Naive thymus-derived CD8-positive, alpha-beta T cell (primary cell): ENCODE measurements at places on chromosomes 12 and 14.

GRCh38 chr12:130427381-130427887 is 89.7 kb downstream of the PIWIL1 start:
- DNase-seq = no peak

DNA sequence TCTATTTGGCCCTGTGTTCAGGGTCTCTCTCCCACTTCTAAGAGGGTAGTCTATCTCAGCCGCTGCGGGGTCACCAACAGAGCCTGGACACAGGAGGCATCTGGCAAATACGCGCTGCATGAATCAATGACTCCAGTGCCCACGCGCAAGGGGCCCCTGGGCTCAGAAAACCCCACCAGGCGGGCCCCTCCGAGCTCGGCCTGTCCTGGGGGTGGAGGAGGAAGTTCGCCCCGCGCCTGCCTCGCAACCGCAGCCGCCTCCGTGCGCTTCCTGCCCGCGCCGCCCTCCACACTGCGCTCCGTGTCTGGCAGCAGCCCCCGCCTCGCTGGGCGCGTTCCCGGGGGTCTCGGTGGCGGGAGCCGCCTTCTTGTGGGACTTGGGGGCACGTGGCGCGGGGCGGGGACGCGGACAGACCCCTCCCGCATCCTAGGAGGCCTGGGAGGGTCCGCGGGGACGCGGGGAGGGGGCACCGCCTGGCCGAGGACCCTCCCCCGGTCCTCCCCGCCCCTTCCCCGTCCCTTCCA is 811 bp upstream of the FBRSL1 start:
- DNase-seq = peak; percentile 69

DNA sequence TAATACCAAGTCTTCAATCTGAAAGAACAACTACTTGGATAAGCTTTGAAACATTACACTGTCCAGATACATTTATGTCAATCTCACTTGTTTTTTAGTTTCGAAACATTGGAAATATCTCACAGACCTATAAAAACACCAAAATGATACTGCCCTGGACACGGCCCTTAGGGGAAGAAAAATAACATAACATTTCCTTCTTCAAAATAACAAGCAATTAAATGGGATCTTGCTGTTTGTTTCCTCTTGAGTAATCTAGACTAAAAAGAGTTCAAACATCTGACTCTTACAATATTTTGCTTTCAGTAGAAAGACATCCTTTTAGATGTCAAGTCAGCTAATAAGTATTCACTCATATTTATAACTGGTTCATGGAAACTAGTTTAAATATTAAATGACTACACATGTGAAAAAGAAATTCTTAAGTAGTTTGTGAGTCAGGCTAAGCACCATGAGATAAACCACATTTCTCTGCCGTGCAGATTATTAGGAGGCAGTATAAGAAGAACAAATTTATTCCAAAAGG is 87.5 kb downstream of the EPS8 start:
- DNase-seq = no peak

- no peak for DNase-seq
These were observed 3.0 kb downstream of the GALNT4 start for GRCh38 chr12:89521364-89522223.

DNA sequence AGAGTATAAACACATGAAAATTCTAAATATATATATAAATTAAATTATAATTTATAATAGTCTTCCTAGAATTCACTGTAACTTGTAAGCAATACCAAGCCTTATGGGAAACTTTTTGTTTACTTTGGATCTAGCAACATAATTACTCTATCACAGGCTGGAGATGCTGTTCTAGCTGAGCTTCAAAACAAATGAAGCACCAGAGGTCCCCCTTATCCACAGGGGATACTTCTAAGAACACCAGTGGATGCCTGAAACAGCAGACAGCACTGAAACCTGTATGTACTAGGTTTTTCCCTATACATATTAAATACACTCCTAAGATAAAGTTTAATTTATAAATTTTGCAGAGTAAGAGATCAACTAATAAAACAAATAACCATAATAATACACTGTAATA is 96.6 kb downstream of the CDK17 start:
- no peak for DNase-seq

DNA sequence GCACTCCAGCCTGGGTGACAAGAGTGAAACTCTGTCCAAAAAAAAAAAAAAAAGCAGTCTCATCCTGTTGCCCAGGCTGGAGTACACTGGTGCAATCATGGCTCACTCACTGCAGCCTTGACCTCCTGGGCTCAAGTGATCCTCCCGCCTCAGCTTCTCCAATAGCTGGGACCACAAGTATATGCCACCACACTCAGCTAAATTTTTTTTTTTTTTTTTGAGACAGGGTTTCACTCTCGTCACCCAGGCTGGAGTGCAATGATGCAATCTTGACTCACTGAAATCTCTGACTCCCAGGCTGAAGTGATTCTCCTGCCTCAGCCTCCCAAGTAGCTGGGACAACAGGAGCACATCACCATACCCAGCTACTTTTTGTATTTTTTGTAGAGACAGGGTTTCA is 5.2 kb upstream of the CNPY2 start:
- DNase-seq = no peak

DNA sequence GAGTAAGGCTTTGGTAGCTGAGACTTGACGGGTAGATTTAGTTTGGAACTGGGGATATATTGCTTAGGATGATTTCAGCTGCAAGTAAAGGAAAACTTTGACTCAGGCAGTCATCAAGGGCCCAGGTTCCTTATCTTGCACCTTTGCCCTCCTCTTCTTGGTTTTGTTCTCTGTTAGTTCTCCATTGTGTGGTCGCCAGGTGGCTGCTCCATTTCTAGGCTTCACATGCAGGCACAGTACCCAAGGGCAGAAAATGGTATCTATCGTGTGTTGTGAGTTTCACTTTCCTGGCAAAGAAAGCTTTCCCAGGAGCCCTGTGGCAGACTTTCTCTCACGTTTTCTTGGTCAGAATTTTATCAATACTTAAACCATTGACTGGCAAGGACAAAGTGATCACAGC is 50.8 kb downstream of the VRK1 start:
- no peak for DNase-seq

GRCh38 chr12:130813436-130813835 is 25.6 kb downstream of the STX2 start:
- DNase-seq = no peak

GRCh38 chr12:2449586-2449985 is 345.2 kb upstream of the FKBP4 start:
- no peak for DNase-seq

DNA sequence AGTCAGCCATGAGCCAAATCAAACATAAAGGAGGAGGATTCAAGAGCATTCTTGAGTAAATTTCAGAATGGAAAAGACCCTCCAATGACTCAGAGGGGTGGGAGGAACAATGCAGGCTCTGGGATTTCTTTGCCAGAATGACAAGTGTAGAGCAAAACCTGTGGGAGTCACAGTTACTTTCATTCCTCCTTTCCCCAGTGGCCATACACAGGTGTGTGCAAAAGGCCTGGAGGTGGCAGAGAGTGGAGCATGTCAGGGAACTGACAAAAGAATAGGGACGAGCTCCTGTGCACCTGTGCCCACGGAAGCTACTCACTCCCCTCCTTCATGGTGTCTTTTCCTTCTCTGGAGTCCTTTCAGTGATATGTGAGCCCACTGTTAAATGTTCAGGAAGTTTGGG is 9.4 kb upstream of the CIPC start:
- DNase-seq = no peak

DNA sequence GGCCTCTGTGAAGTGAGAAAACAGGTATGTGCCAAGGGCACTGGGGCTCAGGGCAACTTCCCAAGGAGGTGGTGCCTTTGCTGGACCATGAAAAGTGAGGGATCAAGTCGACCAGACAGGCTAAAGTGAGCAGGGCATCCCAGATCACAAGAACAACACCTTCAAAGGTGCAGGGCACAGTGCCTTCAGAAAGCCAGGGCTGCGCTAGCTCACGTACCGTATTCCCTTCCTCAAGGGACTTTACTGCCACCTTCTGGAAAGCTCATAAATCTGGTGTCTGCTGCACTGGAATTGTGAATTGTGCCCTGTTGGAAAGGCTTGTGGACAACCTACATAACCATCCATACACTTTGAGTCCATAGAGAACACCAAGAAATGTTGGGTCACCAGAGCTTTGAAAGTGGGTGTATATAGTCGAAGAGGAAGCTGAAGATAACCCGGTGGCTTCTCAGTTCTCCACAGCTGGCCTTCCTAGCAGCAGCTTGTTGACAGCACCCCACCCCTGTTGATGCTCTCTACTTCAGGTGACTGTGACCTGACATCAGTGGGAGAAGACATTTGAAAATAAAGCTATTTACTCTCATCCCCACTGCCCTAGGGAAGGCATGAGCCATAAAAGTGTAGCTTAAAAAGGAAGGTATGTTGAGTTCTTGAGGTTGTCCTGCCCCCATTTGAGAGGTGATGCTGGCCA is 24.5 kb downstream of the FIGNL2 start:
- DNase-seq = no peak

DNA sequence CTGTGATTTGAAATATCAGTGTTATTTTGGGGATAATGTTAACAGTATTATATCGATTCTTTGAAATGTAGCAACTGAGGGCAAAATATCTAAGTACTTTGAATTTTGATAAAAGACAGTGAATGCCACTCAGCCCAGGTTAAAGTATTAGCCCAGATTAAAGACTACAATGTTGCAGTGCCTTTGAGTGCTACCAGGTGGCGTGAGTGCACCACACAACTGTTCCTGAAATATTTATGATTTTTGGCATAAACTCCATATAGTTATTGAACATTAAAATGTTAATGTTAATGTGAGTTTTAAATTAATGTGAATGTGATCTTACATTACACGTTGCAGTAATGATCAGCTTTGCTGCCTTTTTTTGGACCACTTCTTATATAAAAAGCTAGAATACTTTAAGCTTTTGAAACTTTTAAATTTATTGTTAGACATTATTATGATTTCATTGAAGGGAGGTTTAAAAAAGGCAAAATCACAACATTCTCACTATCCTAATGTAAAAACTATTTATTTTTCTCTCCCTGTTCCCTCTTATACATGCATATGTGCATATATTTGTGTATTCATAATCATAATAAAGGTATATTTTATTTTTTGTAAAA is 22.5 kb downstream of the MRPS35 start:
- peak; percentile 19 for DNase-seq

DNA sequence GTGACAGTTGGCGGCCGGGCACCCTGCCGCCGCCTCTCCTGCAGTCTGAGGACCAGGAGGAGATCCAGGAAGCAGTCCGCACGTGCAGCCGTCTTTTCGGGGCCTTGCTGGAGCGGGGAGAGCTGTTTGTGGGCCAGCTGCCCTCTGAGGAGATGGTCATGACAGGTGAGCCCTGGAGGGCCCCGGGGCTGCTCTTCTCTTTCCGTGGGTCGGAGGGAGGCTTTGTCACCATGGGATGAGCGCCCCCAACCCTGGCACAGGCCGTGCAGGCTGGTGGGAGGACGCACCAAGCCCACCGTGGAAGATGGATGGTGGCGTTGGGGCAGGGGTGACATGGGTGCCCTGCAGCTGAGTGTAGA is 532 bp downstream of the NOC4L start:
- DNase-seq = no peak

- DNase-seq = no peak
These were observed 502.7 kb downstream of the BCL11B start for GRCh38 chr14:98769326-98769725.

DNA sequence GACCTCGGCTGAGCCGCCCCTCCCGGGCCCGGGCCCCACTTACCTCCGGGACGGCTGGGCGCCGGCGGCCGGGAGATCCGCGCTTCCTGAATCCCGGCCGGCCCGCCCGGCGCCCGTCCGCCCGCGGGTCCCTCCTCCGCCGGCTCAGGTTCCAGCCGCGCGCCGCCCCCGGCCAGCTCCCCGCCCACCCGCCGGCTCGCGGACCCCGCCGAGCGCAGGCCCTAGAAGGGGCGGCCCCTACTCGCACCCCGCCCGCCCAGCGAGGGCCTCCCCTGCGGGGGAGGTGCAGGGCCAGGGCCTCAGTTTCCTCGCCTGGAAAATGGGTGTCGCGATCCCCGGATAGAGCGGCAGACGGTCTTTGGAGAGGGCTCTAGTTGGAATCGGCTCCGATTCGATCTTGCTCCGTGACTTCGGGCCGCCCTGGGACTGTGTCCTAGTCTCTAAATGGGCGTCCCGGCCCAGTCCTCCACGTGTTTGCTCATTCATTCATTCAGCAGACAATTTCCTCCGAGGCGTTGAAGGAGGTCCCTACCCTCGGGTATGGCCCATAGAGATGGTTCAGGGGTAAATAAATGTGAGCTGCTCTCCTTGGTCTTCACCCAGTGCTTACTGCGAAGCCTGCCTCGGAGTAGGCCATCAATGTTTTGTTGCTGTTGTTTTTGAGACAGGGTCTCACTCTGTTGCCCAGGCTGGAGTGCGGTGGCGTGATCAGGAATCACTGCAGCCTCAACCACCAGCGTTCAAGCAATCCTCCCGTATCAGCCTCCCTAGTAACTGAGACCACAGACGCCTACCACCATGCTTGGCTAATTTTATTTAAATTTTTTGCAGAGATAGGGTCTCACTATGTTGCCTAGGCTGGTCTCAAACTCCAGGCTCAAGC is at the start of gene TRPV4:
TSS of gene TRPV4 (minus strand) at position 92 of the 883 bp plus-strand sequence. CDS start 18,602 bp downstream, outside the sequence.
- no peak for DNase-seq

- no peak for DNase-seq
These were observed 148.3 kb downstream of the CRADD start for GRCh38 chr12:93825501-93825888.

DNA sequence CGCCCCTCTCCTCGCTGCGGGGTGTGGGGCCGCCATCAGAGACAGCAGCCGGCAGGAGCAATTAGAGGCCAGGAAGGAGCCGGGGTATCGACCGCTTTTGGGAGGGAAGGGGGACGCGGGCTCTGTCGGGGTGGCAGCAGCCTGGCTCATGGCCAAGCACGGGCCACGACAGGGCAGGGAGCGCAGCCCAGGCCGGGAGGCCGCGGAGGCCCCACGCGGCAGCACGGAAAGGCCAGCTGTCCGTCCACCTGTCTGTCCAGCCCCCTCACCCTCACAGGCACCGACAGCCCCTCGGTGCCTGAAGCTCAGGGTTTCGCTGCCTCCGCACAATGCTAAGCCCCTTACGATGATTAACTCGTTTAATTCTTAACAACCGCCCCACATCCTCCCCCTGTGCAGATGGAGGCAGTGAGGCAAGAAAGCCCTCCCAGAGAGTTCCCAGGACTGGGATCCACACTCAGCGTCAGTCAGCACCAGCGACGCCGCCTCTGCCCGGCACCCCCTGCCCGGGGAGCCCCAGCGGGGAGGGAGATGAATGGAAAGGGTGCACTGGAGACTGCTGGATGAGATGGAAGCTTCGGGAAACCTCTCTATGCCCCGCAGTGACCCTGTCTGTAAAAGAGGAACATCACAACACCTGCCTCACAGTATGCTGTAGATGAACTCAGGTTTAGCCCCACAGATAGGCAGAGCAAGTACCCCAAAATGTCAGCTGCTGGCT is 23.7 kb downstream of the NCOR2 start:
- DNase-seq = no peak

DNA sequence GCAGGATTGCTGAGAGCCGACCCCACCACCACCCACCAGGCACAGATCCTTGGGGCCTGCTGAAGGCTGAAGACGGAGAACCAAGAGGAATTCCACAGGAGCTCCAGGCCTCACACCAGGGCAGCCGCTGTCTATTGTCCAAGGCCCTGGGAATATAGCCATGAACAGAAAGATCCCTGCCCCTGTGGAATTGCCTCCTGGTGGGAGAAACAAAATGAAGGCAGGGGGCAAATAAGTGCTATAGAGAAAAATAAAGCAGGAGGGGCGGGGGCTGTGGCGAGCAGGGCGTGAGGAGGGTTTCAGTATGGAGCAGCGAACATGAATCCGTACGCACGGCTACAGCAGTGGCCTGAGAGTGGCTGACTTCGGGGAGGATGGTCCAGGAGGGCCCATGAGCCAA is 96.1 kb downstream of the EML1 start:
- DNase-seq = no peak

GRCh38 chr12:52964556-52965336 is 15.8 kb downstream of the KRT18 start:
- DNase-seq = no peak

- DNase-seq = peak; percentile 25
These were observed 1.1 kb downstream of the ATXN2 start for GRCh38 chr12:111597831-111598636.
